Mesothelial cell of epicardium (in vitro differentiated cells): ENCODE measurements at places on chromosomes 1 and 21.
A peak's percentile ranks its signal among the peaks of the same experiment; 100 is the strongest.

DNA sequence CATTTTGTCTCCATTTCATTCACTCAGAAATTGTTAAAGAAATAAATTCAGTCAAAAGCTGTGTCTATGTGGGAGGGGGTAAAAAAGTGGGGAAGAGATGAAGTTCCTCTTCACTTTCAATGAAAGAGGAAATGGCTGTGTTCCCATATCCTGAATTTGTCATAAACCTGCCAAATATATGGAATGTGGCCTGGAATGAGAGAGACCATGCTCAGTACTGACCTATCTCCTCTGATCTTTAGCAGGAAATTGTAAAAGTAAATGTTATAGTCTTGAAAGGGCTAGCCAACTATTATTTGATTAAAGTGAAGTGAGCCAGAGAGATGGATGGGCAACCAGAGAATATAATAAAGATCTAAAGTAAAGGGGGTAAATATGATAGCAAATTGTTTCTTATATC is 130.3 kb upstream of the C21orf91 start:
- no peak for DNase-seq
- no peak overlapping the region for H3K4me3 ChIP-seq
- H3K27me3 ChIP-seq, result no peaks in the 10 kb centered on the region
- H3K36me3 ChIP-seq, result no peaks in the 10 kb centered on the region
- peaks cover 9% of the 10 kb centered on the region for H3K4me1 ChIP-seq

GRCh38 chr1:46303872-46304326 is 401 bp downstream of the UQCRH start:
- no peak for DNase-seq
- H3K36me3 ChIP-seq, result peaks cover 2% of the 10 kb centered on the region
- no peaks in the 10 kb centered on the region for H3K27me3 ChIP-seq

GRCh38 chr21:27190601-27191000 is 223.7 kb upstream of the ADAMTS5 start:
- peak overlapping the region; percentile 55 for H3K27ac ChIP-seq
- peaks cover 27% of the 10 kb centered on the region for H3K4me1 ChIP-seq

DNA sequence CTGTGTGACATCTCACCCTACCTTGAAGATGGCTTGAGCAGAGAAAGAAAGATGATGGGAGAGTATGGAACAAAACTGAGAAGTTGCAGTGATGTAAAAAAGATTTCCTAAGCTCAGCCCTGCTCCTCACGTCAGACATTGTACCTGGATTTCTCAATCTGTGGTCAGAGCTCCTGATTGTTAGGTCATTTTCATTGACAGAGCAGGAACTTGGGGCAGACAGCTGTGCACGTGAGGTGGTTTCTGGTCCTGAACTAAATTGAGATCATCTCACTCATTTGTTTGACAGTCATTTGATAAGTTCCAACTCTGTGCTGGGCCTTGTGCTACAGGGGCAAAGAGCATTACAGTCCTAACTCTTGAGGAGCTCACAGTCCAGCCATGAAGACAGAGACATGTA is 10.2 kb downstream of the TRAF3IP3 start:
- no peaks in the 10 kb centered on the region for H3K36me3 ChIP-seq
- H3K4me1 ChIP-seq, result no peaks in the 10 kb centered on the region
- no peak for DNase-seq
- H3K27me3 ChIP-seq, result peaks cover 9% of the 10 kb centered on the region

GRCh38 chr1:26900001-26900814 is at the start of gene GPATCH3:
Gene GPATCH3 (minus strand): TSS chr1:26900467. CDS start chr1:26900442, 25 bp downstream.
- peak within 1 kb of the TSS; percentile 99 for H3K27ac ChIP-seq
- peaks cover 8% of the 10 kb centered on the region for H3K36me3 ChIP-seq
- peak; percentile 88 for DNase-seq
- H3K4me1 ChIP-seq, result peaks cover 21% of the 10 kb centered on the region
- H3K27me3 ChIP-seq, result no peaks in the 10 kb centered on the region
- peak within 1 kb of the TSS; percentile 98 for H3K4me3 ChIP-seq

- H3K4me3 ChIP-seq, result no peak overlapping the region
- no peak for DNase-seq
- H3K27ac ChIP-seq, result no peak overlapping the region
- no peaks in the 10 kb centered on the region for H3K36me3 ChIP-seq
- peaks cover 22% of the 10 kb centered on the region for H3K27me3 ChIP-seq
Observed at GRCh38 chr1:63119575-63120155, 202.7 kb upstream of the FOXD3 start.

DNA sequence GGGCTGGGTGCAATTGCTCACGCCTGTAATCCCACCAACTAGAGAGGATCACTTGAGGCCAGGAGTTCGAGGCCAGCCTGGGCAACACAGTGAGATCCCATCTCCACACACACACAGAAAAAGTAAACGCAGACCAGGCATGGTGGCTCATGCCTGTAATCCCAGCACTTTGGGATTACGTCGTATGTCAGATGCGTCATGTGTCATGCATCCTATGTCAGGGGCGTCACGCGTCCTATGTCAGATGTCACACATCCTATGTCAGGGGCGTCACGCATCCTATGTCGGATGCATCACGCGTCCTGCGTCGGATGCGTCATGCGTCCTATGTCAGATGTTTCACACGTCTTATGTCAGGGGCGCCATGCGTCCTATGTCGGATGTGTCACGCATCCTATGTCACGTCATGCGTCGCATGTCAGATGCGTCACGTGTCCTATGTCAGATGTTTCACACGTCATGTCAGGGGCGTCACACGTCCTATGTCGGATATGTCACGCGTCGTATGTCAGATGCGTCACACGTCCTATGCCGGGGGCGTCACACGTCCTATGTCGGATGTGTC is 1.5 kb downstream of the MRAP start:
- H3K4me3 ChIP-seq, result no peak overlapping the region
- no peaks in the 10 kb centered on the region for H3K27me3 ChIP-seq
- H3K4me1 ChIP-seq, result no peaks in the 10 kb centered on the region
- no peak for DNase-seq

- no peak overlapping the region for H3K27ac ChIP-seq
- no peaks in the 10 kb centered on the region for H3K4me1 ChIP-seq
- H3K27me3 ChIP-seq, result peaks cover 23% of the 10 kb centered on the region
- H3K4me3 ChIP-seq, result no peak overlapping the region
- H3K36me3 ChIP-seq, result no peaks in the 10 kb centered on the region
- no peak for DNase-seq
Observed at GRCh38 chr1:114262337-114262736, 108.7 kb upstream of the SYT6 start.
